Heart left ventricle (tissue), 16 donors: ENCODE measurements at places on chromosomes 2 and 18. TPM values are rescaled to one million over a fixed set of nuclear protein-coding genes. Genes with fewer than 3 reads are reported as not detected.

GRCh38 chr2:127645395-127646291 is at the start of gene GPR17:
GPR17 (plus strand) TSS chr2:127646153; CDS start chr2:127650736, 4,583 bp downstream.
- peak; percentile 26 for DNase-seq

GRCh38 chr2:173216668-173217067 is 138.0 kb upstream of the CDCA7 start:
- DNase-seq: no peak

- no peak for DNase-seq
These were observed 65.4 kb downstream of the IKZF2 start for GRCh38 chr2:213086050-213086449.

- no peak for DNase-seq
These were observed 9.9 kb downstream of the COL3A1 start for GRCh38 chr2:188984065-188984491.

DNA sequence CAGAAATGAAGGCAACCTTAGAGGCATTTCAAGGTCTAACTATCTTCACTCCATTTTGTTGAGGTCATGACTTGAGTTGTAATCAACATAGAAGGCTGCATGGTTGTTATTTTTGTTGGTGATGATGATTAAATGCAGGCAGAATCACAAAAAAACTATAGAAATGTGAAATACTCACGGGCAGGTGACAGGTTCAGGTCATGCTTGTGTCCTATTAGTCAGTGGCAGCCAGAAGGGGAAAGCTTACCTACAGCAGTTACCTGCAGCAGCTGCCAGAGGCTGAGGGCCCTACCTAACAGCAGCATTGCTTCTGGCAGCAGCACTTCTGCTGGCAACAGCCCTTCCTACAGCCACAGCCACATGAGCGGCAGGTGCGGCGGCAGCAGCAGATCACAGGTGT is 394 bp downstream of the SCYGR3 start:
- no peak for DNase-seq

SLC9A2 gene
- 0.13 TPM for total RNA-seq
